NCI-H345 (cell line): ENCODE measurements at places on chromosomes 3 and 15.

DNA sequence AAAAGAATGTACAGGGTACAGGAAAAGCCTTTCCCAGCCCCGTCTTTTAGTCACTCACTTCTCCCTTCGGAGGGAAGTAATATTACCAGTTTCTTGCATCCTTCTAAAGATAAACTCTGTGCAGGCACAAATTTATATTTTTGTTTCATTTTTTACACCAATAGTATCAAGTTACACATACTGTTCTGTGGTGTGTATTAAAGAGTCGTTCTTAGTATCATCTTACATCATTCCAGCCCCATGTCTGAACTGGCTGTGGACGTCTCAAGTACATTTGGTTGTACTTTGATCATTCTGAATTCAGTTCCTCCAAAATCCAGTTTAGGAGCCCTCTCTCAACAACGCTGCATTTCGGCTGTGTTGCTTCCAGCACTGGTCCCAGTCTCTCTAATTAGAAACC lies 68.7 kb downstream of the LMLN start:
- DNase-seq: no peak

DNA sequence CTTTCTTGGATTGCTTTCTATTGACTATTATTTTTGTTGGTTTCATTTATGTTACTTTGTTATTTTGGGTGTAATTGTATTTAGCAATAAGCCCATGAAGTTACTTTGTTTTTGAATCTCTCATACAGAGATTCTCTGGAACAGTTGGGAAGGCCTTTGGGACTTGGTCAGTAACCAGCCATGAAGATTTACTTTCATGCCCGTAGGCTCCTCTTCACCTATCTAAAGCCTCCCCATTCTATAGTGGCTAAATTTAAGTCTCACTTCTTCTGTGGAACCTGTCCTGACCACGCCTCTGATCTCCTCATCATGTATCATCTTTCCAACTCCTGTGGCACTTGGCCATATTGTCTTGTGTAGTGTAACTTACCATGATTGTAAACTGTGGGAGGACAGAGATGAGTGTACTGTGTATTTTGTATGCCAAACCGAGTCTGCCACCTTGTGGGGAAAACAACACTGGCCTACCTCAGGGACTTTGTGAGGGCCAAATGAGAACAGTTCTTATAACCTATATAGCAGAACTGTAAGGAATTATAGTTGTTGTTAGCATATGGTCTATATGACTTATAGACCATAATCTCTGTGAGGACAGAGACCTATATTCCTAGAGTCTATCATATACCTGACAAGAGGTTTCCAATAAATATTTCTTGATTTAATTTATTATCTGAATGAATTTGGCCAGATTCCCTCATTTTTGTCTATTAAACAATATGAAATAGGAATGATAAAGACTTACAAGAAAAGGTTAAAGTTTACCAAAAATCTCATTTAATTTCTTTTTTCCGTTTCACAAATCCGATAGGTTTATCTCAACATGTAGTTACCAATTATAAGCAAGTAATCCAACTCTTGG lies 75.0 kb downstream of the STARD9 start:
- DNase-seq: peak; percentile 27

DNA sequence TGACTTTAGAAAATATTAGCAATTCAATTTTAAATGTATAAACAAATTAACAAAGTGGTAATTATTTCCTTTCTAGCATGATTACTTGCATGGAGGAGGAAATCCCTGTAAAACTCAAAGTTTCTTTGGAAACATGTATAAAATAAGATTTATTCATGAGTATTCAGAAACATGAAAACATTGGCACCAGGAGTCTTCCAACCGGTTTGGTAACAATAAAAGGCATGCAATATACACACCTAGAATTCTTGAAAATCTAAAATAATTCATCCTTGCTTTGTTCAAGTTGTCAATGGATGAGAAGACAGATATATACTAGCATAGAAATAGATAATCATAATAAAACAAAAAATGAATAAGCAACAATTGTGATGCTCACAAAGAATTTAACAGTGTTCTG lies 76.4 kb downstream of the ZPLD1 start:
- DNase-seq: no peak

DNA sequence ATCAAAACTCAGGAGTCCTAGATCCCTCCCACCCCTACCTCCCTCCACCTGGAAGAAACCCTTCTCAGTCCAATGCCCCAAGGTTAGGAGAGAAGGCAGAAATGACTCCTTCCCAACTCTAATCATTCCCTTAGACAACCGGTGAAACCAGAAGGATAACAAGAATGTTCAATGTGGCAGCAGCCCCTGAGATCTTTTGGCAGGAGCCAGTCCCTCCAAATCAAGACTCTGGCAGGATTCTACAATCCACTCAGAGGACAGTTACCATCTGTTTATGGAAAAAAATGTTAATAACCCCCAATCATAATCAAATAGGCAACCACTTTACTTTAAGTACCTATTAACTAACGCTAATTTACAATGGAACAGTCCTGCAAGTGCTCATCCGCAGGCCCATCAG lies 136.5 kb downstream of the NTRK3 start:
- DNase-seq: no peak

DNA sequence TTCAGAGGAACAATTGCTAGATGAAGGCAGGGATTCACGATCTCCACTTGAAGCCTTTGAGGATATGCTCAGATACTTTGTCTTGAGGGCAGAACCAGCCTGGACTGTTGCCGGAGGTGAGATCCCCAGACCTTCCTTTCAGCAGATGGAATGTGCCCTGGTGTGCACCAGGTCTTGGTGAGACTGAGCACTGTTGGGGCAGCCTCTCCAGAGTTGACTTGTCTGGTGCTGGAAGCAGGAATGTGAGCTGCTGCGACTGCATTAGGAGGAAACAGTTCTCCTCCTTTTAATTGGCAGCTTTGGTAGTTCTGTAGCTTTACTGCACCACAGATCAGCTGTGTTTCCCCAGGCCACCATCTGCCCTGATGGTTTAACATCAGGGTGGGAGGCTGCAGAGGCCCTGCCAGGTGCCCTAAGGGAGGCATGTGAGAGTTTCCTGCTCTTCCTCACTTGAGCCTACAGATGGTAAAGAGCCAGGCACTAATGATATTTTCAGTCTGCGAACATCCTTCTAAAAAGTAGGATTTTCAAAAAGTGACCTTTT lies 58.5 kb downstream of the CTDSPL start:
- DNase-seq: no peak

- no peak for DNase-seq
Observed at GRCh38 chr3:8885536-8886316, 77.5 kb downstream of the RAD18 start.
